ENCODE measurements at places on chromosomes 3 and 15.

DNA sequence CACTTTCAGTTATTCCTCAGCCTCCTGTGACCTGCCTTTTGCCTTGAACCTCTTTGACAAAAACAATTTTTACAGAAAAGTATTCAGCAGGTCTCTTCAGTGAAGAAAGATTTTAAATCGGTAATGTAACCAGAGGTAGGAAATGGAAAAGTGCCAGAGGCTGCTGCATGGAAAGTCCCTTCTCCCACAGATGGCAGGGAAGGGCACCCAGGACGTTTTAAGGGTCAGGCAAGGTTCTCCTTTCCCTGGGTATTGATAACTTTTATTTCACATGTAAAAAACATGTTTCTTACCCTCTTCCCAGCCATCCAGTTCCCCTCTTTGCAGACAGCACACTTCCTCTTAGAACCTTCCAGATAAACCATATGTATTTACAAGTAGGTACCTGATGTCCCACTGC, 185.6 kb downstream of the OR4M2 start:
- no peak for DNase-seq

- no peak for DNase-seq
Observed at GRCh38 chr15:35958021-35958420, 412.1 kb upstream of the DPH6 start.

- no peak for DNase-seq
Observed at GRCh38 chr3:151798466-151798865, 15.4 kb upstream of the AADAC start.

DNA sequence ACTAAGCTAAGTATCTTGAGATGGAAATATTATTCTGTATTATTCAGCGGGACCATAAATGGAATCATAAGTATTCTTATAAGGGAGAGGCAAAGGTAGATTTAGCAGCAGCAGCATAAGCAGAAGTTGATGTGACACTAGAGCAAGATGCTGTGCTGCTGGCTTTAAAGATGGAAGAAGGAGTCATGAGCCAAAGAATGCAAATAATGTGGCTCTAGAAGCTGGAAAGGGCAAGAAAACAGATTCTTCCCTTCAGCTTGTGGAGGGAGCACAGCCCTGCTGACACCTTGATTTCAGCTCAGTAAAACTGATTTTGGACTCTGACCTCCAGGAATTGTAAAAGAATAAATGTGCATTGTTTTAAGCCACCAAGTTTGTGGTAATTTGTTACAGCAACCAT, 144.2 kb upstream of the ANKRD28 start:
- no peak for DNase-seq

DNA sequence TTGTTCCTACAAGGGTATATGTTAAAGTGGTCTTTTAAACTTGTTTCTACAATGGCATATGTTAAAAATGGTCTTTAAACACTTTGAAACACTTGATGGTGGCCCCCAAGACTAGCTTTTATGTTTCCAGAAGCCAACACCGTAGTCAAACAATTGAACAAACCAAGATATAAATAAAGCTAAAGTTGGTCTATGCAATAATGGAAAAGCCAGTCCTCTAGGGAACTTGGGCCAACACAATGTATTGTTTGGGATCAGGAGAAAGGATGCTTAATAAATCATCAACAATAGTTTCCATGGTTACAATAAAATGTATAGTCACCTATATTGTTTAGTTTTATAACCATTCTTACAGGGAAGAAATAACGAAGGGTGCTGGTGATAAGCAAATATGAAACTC, 137.2 kb downstream of the RORA start:
- no peak for DNase-seq

GRCh38 chr15:29888646-29889045, 66.4 kb upstream of the TJP1 start:
- DNase-seq, result no peak

GRCh38 chr3:17546500-17547255, 195.8 kb downstream of the TBC1D5 start:
- DNase-seq, result no peak

- DNase-seq, result no peak
Observed at GRCh38 chr15:77001966-77002365, 7.0 kb downstream of the PSTPIP1 start.

GRCh38 chr3:173902871-173903270, 505.3 kb downstream of the NLGN1 start:
- DNase-seq, result no peak

DNA sequence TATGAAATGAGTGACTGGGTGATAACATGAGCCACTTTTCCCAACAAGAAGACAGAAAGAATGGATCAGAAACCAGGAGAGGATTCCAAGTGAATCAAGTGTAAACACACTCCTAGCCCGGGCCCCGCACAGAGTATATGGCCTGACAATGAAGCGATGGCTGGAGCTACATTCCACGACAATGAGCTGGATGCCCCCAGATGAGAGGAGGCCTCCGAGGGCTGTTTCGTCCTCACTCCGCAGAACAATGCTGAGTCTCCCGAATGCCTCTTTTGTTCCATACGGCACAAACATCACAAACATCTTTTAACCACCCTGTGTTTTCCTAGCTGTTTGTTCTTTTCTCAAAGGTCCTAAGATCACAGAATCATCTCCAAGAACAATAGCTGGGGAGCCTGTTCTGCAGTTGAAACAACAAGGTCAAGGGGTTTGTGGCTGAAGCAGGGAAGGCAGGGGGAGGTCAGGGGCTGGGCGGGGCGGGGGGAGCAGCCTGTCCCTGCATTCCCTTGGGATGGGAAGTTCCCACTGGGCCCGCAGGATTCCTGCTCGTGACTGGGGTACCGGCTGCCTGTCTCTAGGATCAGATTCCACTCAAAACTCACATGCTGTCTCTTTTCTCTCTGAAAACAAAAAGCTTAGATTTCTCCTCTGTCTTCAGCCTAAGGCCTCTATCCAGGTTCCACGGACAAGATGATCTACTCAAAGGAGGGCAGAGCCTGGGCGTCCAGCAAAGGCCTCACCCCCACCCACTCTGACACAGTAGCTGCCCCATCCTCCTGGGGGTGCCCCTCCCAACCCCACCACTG, 151.3 kb downstream of the XXYLT1 start:
- no peak for DNase-seq

DNA sequence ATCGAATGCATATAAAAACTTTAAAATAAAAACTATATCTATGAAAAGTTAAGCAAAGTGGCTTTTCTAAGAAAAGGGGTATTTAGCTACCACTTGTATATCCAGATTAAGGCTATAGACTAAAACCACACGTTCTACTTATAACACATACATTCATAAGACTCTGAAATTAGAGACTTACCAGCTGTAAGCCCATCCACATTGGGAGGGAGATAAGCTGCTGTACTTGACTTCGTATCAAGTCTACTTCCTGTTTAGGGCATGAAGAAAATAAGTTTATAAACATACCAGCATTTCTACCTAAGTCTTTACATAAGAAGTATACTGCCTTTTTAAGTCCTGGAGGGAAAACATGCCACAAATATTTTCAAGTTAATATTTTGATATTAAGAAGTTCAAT, 27.7 kb downstream of the AQR start:
- no peak for DNase-seq

- no peak for DNase-seq
Observed at GRCh38 chr3:31132132-31132769, 237.8 kb upstream of the GADL1 start.

GRCh38 chr3:174208161-174208560, 651.0 kb upstream of the NAALADL2 start:
- DNase-seq, result no peak

DNA sequence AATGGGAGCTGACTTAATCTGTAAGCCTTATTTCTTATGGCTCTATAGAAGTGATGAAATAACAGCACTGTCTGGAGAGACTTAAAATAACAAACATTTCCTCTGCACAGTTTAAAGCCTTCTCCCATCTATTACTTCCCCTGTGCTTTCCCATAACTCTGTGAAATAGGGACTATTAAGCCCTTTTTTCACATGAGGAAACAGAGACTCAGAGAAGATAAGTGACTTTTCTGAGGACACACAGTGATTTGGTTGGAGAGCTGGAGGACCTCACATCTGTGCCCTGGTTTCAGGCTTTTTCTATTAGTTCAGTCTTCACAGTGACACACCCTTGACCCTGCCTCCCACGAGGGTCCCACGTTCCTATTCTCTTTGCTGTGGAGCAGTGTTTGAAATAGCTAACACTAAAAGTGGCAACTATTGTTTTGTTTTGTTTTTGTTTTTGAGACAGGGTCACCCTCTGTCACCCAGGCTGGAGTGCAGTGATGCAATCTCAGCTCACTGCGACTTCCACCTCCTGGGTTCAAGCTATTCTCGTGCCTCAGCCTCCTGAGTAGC, 82.9 kb downstream of the ST6GAL1 start:
- no peak for DNase-seq

- DNase-seq, result no peak
Observed at GRCh38 chr3:36097209-36097608, 283.1 kb upstream of the STAC start.

- DNase-seq, result no peak
Observed at GRCh38 chr15:69164807-69165636, 4.6 kb downstream of the GLCE start.

- DNase-seq, result no peak
Observed at GRCh38 chr15:36156879-36157427, 422.5 kb upstream of the CDIN1 start.

DNA sequence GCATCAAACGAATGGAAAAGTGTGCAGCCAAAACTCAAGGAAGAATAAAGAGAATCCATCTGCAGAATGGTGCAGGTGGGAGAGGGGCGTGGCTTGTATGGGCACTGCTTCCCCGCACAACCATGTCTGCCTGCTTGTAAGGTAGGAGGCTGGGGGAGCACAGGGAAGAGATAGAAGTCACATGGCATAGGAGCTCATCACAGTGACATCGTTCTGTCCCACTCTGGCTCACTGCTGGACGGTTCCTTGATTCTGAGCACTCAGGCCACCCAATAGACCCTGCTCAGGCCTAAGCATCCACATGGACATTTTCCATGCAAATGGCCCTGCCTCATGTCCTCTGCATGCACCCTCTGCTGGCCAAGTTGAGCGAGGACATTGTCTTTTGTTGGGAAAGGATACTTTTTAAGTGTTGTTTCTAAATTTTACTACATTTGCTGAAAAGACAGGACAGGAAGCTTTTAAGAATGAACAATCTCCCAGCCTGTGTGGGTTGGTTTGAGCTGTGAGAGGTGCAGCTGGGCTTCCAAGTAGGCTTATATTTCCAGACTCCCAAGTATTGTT, 3.1 kb downstream of the MYLK start:
- no peak for DNase-seq

- DNase-seq, result no peak
Observed at GRCh38 chr15:99110581-99111320, 5.9 kb downstream of the SYNM start.

DNA sequence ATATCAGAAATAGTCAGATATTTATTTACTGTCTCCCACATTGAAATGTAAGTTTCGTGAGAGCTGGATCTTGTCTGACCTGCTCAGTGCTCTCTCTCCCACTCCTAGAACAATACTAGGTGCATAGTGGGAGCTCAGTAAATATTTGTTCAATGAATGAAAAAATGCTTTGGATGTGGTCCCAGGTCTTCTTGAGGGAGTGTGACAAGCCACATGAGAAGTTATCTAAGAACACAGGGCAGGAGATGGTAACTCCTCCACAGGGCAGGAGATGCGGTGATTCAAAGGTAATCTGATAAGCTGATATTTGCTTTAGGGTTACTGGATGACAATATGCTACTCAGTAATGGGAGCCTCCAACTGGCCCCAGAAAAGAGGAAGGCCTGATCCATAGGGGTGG, 25.8 kb upstream of the PLA2G4E start:
- DNase-seq, result no peak

GRCh38 chr15:59013246-59013873, 25.9 kb downstream of the RNF111 start:
- DNase-seq, result no peak

DNA sequence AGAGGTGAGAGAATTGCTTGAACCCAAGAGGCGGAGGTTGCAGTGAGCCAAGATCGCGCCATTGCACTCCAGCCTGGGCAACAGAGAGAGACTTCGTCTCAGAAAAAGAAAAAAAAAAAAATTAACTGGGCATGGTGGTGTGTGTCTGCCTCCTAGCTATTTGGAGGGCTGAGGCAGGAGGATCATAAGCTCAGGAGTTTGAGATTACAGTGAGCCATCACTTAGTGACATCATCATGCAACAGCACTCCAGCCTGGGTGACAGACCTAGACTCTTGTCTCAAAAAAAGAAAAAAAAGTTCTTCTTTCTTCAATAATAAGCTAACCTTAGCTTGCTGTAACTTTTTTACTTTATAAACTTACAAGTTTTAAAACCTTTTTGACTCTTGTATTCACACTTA, 99.8 kb downstream of the SLMAP start:
- no peak for DNase-seq

DNA sequence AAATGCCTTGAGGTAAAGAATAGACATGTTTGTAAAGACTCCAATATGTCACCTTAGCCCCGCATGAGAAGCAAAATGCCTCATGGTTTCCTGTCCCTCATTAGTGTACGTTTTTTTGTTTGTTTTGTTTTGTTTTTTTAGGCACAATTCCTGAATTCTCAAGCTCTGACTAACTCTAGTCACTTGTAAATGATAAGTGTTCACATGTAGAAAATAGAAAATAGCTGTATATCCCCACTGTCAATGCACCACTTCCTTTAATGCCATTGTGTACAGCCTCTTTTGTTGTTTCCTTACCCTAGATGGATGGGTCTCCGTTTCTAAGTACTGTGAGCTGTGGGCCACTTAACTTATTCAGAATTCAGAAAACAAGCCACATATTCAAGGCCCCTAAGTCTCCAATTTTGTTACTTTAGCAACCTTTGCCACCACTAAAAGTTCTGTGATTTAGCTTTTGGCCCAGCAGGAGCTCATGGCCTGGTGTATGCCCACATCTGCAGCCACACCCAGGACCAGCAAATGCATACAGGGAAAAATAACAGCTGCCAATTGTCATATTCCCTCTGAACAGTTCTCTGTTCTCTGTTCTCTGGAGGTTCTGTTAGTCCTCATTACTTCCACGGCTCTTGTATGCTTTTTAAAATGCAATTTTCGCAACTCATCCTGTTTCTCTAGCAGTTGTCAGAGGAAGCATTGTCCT, 655.5 kb downstream of the GBE1 start:
- DNase-seq, result no peak

- DNase-seq, result no peak
Observed at GRCh38 chr15:93235926-93236780, 147.1 kb upstream of the RGMA start.

- peak; percentile 16 for DNase-seq
Observed at GRCh38 chr15:82108489-82109078, 62.8 kb upstream of the MEX3B start.

GRCh38 chr15:59997070-59997701, 6.9 kb upstream of the FOXB1 start:
- no peak for DNase-seq

DNA sequence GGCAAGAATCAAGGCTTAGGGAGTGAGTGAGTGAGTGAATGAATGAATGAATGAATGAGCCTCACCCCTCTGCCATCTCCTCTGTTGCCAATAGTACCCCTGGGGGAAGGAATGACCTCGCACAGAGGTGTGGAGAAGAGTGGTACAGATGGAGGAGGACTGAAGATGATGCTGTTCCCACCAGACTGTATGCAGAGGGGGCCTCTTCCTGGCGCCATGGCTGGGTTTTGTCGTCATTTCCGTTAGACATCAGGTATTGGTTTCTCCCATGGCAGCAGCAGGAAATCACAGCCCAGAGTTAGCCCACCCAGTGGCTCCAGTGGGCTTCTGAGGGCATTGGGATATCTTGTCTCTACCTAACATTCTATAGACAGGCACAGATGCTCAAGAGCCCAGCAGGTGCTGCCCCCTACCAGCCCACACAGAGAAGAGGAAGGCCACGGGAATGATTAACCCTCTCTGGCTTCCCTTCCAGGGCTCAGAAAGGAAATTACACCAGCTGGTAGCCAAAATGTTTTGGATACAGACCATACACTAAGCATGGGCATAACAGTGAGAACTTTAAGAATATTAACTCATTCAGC, 109.8 kb upstream of the SLC6A11 start:
- no peak for DNase-seq
